ENCODE measurements at places on chromosomes 16 and 17. TPM values are rescaled to one million over a fixed set of nuclear protein-coding genes. Genes with fewer than 3 reads are reported as not detected.
A peak's percentile ranks its signal among the peaks of the same experiment; 100 is the strongest.

Gene METTL16
- 10.3 TPM for polyA plus RNA-seq

- DNase-seq, result peak; percentile 79
Observed at GRCh38 chr17:601926-602303, 112.7 kb downstream of the VPS53 start.

GRCh38 chr16:86554599-86554916 is 477 bp downstream of the MTHFSD start:
- DNase-seq, result no peak

- peak; percentile 12 for DNase-seq
Observed at GRCh38 chr16:14196539-14196938, 125.4 kb downstream of the MRTFB start.

Gene PRAC2
- polyA plus RNA-seq, result not detected

Gene TM4SF5
- not detected for polyA plus RNA-seq

Gene PYDC1
- not detected for polyA plus RNA-seq

Gene KRT33A
- not detected for polyA plus RNA-seq

Gene DYNLL2
- 27.4 TPM for polyA plus RNA-seq

DNA sequence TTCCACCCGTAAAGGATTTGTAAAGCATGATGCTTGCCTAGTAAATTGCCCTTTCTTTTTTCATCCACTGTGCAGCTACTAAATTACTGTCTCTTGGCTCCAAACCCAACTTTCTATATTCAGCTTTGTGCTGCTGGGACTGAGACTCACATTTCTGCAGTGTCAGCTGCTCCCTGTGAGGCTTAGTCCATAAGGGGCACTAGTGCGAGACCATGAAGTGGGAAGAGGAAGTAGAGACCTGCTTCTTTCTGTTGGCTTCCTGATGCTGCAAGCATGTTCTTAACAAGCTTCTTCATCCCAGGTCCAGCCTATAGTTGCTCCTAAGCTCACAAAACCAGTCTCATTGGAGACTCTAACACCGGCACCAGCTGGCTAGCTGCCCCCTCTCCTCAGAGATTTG is 74.9 kb upstream of the HS3ST2 start:
- DNase-seq, result no peak

GRCh38 chr17:17576772-17577234 is 14.7 kb downstream of the PEMT start:
- DNase-seq, result no peak

Gene SHISA9
- not detected for polyA plus RNA-seq

- DNase-seq, result peak; percentile 56
Observed at GRCh38 chr16:57863434-57864160, 61.3 kb upstream of the KIFC3 start.

DNA sequence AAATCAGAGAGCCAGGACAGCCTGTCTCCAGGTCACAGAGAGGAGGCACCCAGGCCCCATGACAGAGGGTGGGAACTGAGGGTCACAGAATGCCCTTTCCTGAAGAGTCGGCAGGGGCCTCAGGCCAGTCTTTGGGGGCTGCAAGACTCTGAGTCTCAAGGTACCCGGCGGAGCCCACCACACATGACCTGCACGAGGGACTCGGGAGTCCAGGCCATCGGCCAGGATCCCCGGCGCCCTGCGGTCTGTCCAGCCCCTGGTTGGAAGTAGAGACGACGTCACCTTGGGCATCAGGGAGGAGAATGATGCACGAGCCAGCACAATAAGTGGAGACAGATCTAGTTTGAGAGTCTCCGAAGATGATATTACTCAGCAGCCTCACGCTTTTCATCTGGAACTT is 234.7 kb upstream of the SDK2 start:
- no peak for DNase-seq

GRCh38 chr17:32311028-32311536 is 30.9 kb downstream of the C17orf75 start:
- DNase-seq, result peak; percentile 72

- no peak for DNase-seq
Observed at GRCh38 chr17:50174444-50174843, 8.6 kb downstream of the SGCA start.

Gene EPOP
- polyA plus RNA-seq, result 2.7 TPM

Gene GDPD3
- polyA plus RNA-seq, result 1.5 TPM

Gene TRIM25
- 24.2 TPM for polyA plus RNA-seq

- DNase-seq, result peak; percentile 60
Observed at GRCh38 chr17:41860254-41860931, 4.8 kb downstream of the KLHL11 start.

Gene ITGB4
- polyA plus RNA-seq, result 3.6 TPM

DNA sequence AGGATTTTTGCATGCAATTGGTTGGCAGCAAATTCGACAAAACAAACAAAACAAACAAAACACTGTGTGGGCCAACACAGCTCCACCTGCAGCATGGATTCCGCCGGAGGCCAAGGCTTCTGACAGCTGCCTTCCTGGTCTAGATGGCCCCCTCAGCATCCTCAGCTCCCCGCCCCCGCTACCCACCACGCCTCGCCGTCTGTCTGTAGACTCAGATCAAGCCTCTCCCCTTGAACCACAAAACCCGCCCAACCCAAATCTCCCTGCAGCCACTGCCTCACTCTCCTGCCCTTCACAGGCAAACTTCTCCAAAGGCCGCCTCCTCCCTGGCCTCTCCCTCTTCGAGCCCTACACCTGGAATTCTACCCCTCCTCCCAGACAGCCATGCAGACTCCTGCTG is 57.9 kb downstream of the RTN4RL1 start:
- no peak for DNase-seq

GRCh38 chr16:27818246-27818645 is 245.3 kb downstream of the GSG1L start:
- no peak for DNase-seq

Gene TAC4
- not detected for polyA plus RNA-seq

Gene BAHCC1
- polyA plus RNA-seq, result 3.6 TPM

Gene GRIN2A
- not detected for polyA plus RNA-seq

Gene BCL6B
- polyA plus RNA-seq, result 0.02 TPM

DNA sequence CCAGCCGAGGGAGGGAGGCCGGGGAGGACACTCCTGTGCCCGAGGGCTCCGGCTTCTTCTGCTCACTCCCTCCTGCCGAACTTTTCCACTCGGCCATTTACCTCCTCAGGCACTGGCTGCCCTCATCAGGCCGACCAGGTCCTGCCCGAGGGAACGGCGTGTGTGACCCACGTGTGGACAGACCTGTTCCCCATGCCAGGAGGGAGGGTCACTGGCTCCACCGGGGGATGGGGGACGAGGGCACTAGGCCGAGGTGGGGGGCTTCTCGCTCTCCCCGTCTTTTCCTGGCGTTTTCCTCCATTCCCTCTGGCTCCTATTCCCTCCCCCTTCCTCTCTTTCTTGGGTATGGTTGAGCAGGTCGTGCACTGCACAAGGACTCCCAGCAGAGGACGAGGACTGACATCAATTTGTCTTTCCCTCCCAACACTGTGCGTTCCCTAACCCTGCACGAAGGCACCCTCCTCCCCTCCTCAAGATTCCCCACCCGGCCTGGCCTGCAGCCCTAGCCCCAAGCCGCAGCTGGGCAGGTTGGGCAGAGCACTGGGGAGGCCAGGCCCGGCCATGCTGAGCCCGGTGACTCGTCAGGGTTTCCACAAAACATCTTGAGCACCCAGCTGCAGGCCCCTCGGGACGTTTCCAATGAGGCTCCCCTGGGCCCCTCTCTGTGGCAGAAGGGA is 3.2 kb upstream of the IL17C start:
- DNase-seq, result no peak

Gene ARL17B
- 3.0 TPM for polyA plus RNA-seq

GRCh38 chr17:8254881-8255280 is 5.8 kb downstream of the PFAS start:
- DNase-seq, result no peak

GRCh38 chr17:6668727-6669425 is 17.3 kb downstream of the C17orf100 start:
- DNase-seq, result no peak

DNA sequence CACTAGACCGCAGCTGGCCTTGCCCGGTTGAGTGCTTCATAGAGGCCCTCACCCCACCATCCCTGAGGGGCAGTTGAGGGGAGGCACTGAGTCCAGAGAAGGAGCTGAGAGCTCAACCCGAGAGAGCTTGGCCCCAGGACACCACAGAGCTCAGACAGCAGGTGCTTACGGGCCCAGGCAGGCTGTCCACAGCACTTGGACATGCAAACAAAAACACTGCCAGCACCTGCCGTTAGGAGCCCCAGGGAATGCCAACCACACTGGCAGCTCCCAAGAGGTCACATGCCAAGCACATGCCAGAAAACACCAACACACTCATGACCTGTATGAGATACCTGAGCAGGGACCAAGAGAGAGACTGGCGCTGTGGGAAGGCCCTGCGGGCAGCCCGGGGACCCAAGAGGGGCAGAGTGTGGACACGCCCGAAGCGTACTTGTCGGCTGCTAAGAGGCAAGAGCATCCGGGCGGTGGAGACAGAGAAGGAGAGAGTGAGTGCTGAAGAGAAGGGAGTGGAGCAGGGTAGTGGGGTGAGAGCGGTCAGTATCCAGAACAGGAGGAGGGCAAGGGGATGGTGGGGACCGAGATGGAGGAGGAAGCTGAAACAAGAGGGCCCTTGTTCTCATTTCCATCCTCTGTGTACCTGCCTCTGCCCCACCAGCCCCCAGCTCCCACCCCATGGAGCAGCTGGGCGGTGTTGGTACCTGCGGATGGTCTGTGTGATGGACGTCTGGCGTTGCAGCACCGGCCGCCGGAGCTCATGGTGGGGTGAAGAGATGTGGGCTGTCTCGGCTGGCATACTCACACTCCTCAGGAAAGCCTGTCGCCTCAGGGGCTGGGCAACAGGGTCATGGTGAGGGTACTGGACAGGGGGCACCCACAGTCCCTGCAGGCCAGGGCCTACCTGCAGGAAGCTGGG is 8.2 kb downstream of the RHBDF1 start:
- DNase-seq, result no peak

Gene ABCC11
- 0.07 TPM for polyA plus RNA-seq

- DNase-seq, result no peak
Observed at GRCh38 chr17:48160177-48161081, 52.9 kb downstream of the SNX11 start.

Gene INCA1
- 1.2 TPM for polyA plus RNA-seq

DNA sequence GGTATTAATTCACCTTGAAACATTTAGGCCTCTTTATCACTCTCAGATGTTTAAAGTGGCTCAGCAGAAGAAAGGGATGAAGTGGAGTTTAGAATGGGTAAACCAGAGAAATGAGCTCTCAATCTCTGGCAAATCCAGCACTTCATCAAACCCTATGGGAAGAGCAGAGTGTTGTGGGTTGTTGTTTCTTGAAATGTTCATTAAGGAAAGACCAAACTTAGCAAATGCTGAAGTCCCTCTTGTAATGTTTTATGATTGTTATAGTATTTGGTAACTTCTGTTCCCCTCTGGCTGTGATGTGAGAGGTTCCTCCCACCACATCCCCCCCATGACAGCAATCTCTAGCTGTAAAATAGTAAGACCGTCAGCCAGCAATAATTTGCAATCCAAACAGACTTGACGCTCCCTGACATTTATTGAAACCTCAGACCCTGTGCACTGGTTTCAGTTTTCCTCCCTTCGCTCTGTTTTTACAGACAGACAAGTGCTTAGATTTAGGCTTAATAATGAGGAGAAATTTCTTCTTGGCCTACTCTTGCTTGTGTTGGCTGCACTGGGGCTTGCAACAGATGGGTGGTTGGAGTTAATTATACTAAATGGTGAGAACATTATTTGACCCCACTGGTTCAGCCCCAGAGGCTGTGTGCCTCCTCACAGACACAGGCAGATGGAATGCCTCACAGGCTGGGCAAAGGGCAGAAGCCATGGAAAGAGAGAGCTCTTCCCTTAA is 609.4 kb upstream of the SOX9 start:
- DNase-seq, result no peak

- no peak for DNase-seq
Observed at GRCh38 chr16:87076331-87076949, 240.8 kb downstream of the C16orf95 start.

DNA sequence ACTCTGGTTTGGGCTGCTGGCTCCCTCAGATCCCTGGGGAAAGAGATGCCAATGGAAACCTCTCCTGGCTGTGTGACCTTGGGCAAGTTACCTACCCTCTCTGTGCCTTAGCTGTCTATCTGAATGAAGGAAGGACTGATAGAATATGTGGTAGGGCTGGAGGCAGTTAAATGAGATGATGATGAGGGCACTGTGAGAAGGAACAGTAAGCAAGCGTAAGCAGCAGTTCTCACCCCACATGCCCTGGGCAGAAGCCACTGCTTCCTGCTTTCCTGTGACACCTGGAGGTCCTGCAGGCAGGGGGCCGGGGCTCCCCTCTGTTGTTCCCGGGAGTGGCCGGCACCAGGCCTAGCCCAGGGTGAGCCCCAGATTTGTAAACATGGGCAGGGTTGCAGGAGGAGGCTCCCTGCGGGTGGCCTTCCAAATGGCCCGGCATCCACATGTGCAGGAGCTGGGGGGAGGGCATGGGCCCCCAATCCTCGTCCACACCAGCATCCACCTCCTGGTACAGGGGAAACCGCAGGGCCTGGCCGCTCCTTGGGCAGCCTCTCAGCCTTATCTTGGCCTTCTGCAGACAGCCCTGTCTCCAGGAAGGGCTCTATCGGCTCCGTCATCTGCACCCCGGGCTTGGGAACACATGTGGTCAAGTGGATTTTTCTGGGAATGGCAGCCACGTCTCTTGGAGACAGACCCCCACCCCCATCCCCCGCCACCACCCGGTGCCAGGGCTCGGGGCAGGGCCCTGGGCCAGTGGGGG is 235.6 kb upstream of the GSE1 start:
- peak; percentile 83 for DNase-seq

GRCh38 chr16:47358816-47359215 is 102.0 kb downstream of the ITFG1 start:
- DNase-seq, result no peak

DNA sequence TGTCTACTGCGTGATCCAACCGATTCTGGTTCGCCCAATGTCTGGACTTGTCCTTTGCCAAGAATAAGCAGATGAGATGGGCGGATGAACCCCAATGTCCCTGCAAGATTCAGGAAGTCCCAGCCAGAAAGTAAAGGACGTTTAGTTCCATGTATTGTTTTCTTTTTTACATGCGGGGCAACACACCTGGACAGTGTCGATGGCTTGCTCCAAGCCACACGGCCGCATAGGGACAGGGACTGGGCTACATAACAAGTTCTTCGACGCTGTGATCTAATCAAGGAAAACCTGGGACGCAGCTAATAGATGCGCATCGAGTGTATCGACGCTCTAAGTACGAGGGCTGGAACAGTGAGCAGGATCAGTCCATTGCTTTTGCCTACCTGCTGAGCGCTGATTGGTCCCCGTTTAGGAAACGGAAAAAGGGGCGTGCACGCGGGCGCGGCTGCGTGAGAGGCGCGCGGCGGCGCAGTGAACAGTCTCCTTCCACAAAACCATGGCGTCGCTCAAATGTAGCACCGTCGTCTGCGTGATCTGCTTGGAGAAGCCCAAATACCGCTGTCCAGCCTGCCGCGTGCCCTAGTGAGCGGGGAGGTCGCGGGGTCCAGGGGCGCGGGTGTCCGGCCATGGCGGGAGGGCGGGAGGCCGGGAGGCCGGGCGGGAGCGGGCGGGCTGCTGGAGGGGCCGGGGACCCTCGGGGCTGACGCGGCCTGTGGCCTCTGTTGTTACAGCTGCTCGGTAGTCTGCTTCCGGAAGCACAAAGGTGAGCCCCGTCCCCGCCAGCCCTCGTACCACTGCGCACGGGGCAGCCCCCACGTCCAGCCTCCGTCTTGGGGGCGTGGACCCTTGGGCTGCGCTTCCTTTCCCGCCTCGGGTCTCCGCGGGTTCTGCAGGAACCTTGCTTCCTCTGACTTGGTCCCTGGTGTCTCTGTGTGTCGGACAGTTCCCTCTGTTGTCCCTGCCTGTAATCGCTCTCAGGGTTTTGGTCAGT is at the start of gene ZNHIT3:
Gene ZNHIT3, plus strand, starts transcription at position 478 of the 991 bp plus-strand sequence. Its CDS starts 19 bp downstream, at position 497.
- peak; percentile 95 for DNase-seq

Data from SK-N-SH (cell line).